ENCODE measurements at places on chromosomes 11 and 22.

- DNase-seq = no peak
These were observed 4.5 kb downstream of the GGT5 start for GRCh38 chr22:24240381-24240780.

GRCh38 chr11:14672635-14673034 is 29.0 kb downstream of the PDE3B start:
- DNase-seq = no peak

- no peak for DNase-seq
These were observed 89.1 kb upstream of the ISX start for GRCh38 chr22:34976886-34977285.

DNA sequence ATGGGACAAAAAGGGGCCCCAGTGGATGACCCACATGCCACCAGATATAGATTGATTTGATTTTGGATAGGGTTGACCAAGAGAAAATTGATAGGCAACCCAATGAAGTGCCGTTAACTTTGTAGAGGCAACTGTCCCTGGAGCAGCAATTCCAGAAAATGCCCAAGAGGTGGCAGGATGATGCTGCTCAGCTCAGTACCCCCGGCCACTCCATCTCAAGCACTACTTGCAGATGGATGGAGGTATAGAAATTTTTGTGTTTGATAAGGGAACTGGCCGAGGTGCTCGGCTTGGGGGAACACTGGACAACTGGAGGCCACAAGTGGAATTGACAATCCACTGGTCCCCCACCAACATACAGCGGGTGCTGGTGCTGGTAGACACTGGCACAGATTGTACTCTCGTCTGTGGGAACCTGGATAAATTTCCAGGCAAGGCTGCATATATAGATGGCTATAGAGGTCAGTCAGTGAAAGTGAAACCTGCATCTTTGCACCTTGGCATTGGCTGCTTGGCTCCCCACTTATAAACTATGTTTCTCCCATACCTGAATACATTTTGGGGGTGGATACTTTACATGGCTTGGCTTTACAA is 86.3 kb downstream of the CCDC83 start:
- DNase-seq = peak; percentile 7

DNA sequence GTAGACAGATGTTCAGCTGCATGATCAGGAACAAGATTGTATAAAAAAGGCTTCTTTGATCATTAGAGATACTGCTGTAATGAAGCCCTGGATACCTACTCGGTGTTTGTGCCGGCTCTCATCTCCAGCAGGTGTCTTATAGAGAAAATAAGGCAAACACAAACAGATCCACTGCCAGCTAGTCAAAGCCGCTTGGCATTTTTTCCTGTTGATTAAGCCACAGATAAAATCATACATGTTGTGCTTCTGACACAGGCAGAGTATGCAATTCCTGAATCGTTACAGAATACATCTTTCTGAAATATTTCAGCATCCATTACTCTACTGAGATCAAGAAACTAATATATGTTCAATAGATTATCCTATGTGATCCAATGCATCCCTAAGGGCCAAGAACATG is 206.9 kb downstream of the CADM1 start:
- DNase-seq = no peak

DNA sequence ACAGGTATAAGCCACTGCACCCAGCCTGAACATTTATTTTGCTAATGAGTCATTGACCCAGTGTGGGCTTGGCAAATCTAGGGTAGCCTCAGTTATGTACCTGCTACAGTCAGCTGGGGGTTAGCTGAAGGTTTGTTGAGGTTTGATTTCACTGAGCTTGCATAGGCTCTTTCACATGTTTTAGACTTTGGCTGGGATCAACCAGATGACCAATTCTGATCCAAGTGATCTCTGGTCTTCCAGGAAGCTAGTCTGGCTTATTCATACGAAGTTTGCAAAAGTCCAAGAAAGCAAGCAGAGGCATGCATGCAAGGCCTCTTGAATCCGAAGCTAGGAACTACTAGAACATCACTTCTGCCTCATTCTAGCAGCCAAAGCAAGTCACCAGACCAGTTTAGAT is 21.0 kb downstream of the SERPING1 start:
- no peak for DNase-seq

DNA sequence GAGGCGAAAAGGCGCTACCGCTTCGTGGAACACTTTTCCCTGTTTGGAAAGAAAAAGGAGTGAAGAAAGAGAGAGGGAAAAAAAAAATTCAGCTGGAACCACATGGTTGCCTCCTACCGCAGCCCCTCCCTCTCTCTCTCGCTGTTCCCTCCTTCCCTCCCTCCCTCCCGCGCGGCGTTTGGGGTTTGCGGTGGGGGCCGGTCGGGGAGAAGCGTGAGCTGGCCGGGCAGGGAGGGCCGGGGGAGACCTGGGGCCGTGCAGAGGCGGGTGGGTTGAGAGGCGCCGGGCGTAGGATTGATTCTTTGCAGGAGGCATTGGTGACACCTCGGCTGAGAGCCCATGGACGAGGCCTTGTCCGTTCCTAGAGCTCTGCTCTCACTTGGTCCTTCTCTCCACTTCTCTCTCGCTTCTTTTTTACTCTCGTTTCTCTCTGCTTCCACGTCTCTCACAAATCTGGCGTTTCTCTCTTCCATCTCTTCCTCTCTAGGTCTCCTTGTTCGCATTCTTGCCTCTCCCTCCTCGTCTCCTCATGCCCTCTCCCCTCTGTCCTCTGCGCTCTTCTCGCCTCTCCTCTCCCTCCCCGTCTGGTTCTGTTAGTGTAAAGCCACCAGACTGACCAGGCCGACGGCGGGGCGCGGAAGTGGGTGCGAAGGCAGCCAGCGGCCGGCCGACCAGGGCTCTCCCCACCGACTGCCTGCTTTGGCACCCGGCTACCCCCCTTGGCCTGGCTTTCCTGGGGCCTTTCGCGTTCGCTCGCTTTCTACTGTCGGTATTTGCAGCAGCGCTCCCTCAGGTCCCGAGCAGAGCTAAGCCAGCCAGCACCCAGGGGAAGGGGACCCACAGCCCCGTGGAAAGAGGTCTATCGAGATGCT is at the start of gene CLMP:
Gene CLMP (minus strand): TSS at position 61 of the 872 bp plus-strand sequence. CDS start 308 bp downstream, outside the sequence.
- no peak for DNase-seq

DNA sequence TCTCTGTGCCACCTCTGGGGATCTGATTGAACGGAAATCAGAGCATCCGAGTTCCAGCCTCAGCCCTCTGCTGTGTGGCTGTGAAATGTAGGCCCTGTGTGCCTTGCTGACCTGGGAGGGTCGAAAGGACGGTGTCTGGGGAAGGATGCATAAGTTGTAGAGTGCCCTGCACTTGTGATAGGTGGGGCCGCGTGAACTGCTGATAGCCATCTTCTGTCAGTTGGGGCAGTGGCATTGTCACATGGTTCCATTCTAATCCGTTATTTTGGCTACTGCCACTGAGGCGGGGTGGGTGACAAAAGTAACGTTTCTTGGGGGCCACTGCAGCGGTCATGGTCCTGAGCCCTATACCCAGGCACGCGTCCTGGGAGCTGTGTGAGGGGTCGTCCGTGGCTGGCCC is 63.4 kb downstream of the LRP5 start:
- no peak for DNase-seq

- no peak for DNase-seq
These were observed 73.6 kb upstream of the TTLL12 start for GRCh38 chr22:43260331-43261231.

DNA sequence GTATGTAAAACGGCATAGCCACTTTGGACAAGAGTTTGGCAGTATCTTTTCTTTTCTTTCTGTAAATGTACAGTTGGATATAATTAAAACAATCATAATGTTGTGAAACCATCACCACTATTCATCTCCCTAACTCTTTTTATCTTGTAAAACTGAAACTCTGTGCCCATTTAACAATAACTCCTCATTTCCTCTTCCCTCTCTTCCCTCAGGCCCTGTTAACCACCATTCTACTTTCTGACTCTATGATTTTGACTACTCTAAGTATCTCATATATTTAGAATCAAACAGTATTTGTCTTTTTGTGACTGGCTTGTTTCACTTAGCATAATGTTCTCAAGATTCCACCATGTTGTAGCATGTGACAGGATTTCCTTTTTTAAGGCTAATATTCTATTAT is 10.2 kb downstream of the SCUBE2 start:
- DNase-seq = no peak

- no peak for DNase-seq
These were observed 32.6 kb downstream of the USH1C start for GRCh38 chr11:17511571-17511970.

DNA sequence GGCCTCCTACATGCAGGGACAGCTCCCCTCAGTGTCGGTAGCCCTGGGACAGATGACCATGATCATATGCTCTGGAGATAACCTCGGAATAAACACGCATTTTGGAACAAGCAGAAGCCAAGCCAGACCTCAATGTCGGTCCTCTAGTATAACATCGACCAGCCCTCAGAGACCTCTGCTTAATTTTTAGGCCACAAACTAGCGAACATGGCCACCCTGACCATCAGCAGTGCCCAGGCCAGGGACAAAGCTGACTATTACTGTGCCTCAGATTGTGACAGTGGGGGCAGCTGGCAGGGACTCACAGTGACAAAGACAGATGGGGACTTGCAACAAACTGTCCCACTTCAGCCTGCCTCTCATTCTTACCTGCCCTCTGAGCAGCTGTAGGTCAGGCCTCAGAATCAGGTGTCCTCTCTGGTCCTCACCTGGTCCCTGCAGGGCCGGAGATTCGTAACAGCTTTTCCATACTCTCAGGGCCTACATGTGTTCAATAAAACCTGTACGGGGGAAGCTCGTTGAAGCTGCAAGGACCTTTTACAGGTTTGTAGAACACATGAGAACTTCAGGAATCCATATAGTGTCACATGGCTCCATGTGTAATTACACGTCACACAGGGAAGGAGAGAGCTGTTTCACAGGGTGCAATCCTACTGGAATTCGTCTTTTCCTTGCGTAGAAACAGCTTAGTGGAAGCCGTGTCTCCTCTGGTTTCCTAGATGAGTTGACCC is 72.8 kb upstream of the IGLL5 start:
- no peak for DNase-seq
